ENCODE measurements at places on chromosomes 12 and 14.
A peak's percentile ranks its signal among the peaks of the same experiment; 100 is the strongest.

- DNase-seq = no peak
Measured at GRCh38 chr12:52260361-52261207, 13.9 kb upstream of the KRT86 start.

DNA sequence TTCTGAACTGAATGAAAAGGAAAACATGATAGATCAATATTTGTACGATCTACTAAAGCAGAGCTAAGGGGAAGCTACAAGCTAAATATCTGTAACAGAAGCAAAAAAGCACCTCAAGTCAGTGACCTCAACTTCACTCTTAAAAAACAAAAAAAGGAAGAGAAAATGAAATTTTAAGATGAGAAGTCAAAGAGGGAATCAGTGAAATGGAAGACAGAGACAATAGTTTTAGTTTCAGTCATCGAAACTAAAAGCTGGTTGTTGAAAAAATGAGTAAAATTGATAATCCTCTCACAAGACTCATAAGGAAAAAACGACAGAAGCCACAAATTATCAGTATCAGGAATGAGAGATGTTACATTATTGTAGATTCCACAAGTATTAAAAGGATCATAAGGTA lies 11.9 kb upstream of the SLC2A13 start:
- no peak for DNase-seq

GRCh38 chr14:37591941-37592481 lies 3.0 kb downstream of the FOXA1 start:
- DNase-seq = no peak

GRCh38 chr12:47410383-47410782 lies 295.4 kb downstream of the RPAP3 start:
- no peak for DNase-seq

DNA sequence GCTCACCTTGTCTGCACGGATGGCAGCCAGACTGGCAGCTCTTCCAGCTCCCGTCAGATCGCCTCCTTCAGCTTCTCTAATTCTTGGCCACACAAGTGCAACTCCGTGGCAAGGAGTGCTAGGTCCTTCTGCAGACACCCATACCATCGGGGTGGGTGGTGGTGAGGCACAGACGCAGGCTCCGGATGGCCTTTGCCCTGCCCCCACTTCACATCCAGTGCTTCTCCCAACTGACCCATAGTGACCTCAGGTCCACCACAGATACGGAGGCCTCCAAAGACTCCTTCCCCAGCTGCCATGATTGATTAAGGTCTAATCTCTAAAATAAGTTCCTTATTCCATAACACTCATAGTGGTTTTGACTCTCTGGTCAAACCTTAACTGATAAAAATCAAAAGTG lies 19.9 kb upstream of the CD27 start:
- no peak for DNase-seq

DNA sequence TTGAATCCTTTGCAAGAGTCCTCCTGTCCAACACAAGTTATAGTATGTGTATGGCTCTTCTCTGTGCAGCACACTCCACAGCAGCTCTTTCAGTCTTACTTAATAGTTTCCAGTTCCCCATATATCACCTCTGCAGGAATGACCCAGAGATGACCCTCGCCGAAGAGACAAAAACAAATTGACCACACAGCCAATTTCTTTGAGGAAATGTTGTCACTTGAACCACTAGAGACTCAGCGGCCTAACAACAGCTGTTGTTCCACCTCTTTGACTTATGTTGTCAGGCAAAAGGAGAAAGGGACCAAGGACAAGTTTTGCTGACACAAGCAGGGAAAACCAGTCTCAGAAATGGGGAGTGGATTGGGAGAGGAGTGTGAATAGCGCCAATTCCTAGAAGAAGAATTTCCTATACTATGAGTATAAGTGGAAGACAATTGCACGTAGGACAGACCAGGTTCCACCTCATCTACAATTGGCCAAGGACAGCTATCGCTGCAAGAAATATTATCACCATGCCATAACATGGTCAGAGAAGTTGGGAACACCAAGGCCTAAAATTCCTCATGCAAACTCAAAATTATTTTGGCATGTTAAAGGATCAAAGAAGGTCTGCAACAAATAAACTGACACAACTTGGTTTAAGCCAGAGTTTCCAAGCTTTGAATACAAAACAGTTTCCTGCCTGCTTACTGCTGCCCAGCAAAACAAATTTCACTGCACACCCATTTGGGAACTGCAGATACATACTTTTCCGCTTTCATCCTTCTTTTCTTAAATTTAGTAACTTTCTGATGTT lies 41.7 kb upstream of the ITPR2 start:
- DNase-seq = no peak

DNA sequence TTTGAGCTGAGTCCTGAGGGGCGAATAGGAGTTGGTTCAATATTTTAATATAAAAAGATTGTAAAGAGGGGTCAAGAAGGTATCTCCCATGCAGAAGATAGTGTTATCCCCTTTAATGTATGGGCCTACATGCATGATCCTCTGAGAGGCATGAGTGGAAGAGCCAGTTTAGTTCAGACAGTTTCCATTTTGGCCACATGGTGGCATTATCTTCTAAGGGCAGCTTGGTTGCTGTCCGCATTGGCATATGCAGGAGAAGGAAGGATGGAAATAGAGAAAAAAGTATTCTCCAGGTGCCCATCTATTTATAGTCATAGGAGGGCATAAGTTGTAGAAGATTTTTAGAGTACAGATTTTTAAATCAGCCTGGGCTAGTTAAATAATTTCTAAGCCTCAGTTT lies 5.4 kb downstream of the SAMD4A start:
- DNase-seq = no peak

- DNase-seq = no peak
Measured at GRCh38 chr14:103696070-103696402, 19.2 kb downstream of the XRCC3 start.

DNA sequence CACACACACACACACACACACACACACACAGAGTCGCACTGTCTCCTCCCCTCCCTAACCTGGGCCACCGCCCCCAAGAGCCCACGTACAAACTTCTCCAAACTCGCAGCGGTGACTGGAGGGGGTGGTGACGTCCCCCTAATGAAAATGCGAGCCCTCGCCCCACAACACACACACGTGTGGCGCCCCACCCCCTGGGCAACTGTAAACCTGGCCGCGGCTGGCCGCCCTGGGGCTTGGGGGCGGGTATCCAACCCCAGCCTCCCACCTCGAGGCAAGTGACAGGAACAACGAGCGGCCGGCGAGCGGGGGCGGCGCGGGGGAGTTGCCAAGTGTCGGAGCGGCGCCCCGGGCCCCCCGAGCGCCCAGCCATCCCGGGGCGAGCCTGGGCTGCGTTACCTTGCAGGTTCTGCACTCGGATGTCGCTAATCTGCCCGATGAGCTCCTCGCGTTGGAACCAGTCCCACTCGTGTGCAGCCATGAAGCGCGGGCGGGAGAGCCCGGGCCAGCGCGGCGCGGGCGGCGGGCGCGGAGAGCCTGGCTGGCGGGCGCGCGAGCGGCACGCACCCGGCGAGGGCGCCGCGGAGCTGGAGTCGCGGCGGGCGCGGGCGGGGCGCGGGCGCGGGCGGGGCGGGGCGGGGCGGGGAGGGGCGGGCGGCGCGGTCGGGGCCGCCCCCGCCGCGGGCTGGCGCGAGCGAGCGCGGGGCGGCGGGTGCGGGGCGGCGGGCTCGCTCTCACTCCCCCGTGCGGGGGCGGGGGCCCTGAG lies at the start of gene CLMN:
Gene CLMN, minus strand, starts transcription at position 597 of the 766 bp plus-strand sequence. Its CDS starts 116 bp downstream, at position 481.
- DNase-seq = no peak

GRCh38 chr12:1836854-1837421 lies 16.6 kb downstream of the LRTM2 start:
- no peak for DNase-seq

DNA sequence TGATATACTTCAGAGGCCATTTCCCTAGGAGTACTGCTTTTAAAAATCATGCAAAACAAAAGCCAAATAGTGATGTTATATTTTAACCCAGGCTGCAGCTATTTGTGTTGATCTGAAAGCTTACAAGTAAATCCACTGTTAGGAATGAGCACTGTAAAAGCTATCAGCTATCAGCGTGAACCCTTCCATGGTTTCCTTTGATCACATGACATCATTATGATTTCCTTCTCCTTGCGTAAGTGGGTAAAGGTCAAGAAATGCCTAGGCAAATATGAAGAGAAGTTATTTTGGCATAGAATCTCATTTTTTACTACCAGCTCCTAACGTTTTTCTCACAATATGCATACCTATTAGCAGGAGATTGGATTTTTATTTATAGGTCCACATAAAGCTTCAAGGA lies 48.6 kb upstream of the CATSPERB start:
- no peak for DNase-seq

DNA sequence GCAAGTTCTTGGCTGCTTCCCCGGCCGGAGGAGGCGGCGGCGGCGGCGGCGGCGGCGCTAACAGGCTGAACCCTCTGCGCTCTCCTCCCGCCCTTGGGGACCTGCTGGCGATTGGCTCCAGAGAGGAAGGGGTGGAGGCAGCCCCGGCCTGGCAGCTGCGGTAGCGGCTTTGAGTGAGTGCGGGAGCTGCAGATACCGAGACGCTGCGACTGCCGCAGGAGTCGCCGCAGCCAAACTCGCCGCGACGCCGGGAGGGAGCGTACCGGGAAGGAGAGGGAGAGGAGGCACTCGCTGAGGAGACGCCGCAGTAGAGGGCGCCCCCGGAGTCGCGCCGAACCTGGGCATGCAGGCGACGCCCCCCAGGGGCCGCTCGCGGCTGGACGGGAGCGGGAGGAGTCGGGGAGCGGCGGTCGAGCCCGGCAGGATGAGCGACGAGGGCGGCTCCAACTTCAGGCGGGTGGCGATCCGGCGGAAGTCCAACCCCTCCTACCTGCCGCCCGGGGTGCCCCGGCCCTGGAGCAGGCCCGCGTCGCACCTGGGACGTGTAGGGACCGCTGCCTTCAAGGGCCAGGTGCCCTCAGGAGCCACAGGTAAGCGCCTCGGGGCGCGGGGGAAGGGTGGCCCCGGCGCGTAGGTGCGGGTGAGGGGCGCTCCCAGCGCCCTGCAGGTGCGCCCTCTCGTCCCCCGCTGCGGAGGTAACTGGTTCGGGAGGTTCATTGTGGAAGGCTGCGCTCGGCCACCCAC lies at the start of gene FGD4:
Gene FGD4, plus strand, starts transcription at position 189 of the 744 bp plus-strand sequence.
- DNase-seq = peak; percentile 8

GRCh38 chr14:89117012-89117411 lies 292.6 kb downstream of the TTC8 start:
- DNase-seq = no peak

DNA sequence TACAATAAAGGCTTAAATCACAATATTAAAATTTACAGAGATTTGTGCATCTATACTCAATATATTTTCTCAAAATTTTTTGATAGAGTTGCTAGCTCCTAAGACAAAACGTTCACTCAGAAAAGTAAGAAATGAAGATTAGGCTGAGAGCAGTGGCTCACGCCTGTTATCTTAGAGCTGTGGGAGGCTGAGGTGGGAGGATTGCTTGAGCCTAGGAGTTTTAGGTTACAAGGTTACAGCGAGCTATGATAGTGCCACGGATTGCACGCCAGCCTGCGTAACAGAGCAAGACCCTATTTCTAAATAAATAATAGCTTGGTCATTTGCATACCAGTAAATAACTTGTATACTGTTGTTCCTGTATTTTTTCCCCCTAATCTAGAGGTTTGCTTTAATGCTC lies 35.0 kb upstream of the CFL2 start:
- DNase-seq = no peak

- no peak for DNase-seq
Measured at GRCh38 chr12:95862038-95862437, 3.3 kb downstream of the SNRPF start.

DNA sequence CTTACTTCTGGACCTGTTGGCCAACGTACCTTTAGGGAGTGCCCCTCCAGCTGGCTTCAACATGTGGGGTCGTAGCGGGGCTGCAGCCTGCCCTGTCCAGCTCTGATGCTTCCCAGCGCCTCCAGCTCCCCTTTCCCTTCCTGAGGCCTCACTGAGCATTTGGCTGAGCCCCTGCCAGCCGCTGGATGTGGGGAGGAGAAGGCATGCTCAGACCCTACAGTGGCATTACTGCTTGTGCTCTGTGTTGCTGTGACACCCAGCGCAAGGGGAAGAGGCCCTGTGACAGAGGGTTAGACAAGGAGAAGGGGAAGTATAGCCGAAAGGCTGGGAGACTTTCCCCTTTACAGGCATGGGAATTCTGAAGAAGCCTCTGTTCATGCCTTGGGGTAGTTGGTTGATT lies 145.9 kb downstream of the PRKCH start:
- no peak for DNase-seq

DNA sequence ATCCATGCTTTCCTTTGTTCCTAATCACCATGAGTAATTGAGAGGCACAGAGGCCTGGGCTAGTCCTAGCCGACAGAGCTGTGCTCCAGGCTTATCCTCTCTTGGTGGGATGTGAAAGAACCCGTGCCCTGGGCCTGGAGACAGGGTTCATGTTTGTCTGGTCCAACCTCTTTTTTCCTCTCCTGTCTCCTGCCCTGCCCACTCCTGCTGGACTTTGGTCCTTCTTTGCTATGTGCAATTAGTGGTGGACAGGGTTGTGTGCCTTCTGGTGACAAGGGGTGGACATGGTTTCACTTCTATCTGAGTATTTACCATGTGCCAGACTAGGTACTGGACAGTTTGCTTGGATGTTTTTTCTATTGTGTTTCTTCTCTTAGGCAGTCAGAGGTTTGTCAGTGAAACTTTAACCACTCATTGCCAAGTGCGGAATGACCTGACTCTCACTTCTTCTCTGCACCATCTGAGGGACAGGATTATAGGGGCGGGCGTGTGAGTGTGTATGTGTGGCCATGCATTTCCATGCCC lies 126.1 kb downstream of the SMOC1 start:
- DNase-seq = no peak

DNA sequence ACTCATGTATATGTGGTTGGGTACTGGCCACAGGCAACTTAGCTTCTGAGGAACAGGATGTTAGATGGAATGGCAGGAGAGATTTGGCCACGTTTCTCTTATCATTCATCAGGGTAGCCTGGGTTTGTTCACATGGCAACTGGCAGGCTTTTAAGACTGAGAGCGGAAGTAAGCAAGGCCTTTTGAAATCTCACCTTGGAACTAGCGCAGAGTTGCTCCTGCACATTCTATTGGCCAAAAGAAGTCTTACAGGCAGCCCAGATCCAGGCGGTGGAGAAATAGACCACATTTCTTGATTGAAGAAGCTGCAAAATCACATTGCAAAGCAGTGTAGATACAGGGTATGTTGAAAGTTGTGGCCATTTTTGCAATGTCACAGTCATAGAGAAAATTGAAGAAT lies 3.7 kb downstream of the CLEC4A start:
- no peak for DNase-seq

DNA sequence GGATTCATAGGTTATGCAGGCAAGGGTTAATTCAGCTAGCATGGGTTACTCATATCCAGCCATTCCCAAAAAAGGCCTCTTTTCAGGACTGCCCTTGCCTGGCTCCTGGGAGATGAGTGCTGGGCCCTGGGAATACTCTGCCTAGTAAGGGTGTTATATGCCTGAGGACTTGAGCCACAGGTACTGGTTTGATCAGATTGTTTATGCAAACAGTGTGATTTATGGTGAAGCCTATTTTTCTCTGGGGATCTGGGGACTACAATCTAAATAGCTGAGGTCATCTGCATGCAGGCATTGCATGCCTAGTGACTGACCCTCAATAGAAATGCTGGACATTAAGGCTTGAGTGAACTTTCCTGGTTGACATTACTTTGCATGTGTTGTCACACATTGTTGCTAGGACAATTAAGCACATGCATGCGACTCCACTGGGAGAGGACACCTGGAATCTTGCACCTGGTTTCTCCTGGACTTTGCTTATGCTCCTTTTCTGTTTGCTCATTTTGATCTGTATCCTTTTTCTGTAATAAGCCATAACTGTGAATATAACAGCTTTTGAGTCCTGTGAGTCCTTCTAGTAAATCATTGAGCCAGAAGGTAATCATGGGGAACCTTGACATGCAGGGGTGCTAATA lies 73.0 kb downstream of the RAD51B start:
- no peak for DNase-seq

GRCh38 chr14:87767567-87767901 lies 225.4 kb downstream of the GALC start:
- no peak for DNase-seq

- DNase-seq = no peak
Measured at GRCh38 chr14:94360945-94361565, 27.3 kb downstream of the SERPINA1 start.
